Activated CD8-positive, alpha-beta T cell treated with anti-CD3 and anti-CD28 coated beads, Interleukin-2, amount 10 ng/mL, durations not matched to agents 7 days and 5 days (primary cell): ENCODE measurements at places on chromosomes 1 and 21.

- no peak for DNase-seq
Measured at GRCh38 chr1:235746245-235746644, 96.7 kb upstream of the GNG4 start.

DNA sequence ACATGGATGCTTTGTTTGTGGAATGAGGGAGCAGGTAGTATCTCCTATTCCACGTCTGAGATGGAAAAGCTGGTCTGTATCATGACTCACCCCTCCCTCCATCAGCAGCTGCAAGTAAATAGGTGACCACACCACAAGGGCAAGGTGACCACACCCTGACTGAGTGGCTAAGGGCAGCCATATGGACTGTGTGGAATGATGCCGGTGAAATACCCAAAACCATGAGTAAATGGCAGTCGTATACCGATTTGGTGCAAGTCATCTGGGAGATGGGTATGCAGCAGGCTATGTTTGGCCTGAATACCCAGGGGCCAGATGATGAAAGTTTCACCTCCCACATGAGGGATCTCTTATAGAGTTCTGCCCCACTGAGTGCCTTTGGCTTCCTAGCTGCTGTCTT, 15.8 kb upstream of the UBE2U start:
- no peak for DNase-seq

DNA sequence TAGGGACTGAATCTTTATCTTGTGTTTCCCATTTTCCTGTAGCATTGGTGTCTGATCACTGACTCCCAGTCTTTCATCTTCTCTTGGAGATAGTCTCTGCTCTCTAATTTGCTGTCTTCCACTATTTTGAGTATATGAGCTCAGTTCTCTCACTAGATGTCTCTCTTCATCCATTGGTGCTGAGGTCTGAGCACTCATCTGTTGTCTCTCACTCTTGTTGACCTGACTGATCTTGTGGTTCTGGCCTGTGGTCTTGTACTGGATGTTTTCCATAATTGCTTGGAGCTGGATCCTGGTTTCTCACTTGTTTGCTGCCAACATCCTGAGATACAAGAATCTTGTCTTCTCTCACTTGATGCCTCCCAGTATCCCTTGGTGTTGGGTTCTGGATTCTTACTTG, 25.1 kb upstream of the S100A11 start:
- no peak for DNase-seq

- DNase-seq, result no peak
Measured at GRCh38 chr1:15177710-15178166, 24.2 kb downstream of the TMEM51 start.

DNA sequence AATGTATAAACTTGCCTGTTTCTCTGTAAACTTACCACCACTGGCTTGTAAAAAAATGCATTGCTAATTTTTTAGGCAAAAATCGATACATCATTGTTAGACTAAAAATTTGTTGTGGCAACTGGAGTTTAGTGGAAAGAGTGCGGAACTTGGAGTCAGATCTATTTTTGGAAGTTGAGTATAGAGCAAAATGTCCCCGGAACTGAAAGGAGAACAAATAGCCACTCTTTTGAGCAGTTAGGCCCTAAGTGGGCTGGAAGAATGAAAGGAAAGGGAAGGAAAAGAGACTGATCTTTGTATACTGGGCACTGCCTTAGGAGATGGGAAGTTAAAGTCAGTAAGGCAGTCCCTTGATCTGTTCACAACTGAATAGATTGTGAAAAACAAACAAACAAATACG, 30.2 kb downstream of the OPTC start:
- no peak for DNase-seq

DNA sequence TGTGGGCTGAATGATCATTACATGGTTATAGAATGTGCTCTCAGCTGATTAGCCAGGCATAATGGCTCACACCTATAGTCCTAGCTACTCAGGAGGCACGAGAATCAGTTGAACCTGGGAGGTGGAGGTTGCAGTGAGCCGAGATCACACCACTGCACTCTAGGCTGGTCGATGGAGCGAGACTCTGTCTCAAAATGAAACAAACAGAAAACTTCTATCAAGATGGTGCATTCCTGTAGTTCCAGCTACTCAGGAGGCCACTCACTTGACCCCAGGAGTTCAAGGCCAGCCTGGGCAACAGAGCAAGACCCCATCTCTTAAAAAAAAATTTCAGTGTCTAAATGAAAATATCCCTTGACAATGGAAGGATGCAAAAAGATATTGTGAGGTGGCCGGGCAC, 10.9 kb downstream of the TIMM17A start:
- DNase-seq, result no peak

DNA sequence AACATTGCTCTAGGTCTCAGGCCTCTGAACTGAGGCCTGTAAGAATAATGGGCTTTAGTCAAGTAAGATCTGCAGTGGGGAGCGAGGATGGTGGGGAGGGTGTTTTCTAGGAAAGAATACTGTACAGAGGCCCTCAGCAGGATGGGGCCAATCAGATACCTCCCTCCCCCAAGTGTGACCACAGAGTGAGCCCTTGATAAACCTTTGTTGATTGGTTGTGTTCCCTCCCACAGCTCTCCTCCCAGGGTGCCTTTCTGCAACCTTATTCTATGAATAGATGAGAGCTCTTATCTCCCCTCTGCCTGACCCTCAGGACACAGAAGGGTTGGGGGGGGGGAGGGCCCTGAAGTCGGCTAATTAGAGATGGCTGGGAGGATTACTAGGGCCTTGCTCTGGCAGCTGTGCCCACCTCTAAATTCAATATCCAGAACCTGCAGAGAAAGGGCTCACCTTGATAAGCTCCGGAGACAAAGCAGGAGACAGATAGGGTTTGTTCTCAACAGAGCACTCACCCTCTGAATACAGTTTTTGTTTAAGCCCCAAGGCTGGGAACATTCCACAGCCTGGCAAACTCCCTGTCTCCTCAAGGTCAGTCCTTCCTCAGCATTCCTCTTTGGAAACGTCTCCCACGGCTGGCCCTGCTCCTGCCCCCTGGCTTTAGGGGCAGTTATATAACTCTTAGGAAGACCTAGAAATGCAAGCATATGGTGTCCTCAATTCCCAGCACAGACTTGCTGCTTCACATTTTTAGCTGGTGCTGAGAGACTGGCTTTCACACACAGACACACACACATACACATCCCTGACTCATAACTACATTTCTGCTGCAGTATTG, 42.9 kb downstream of the ATP1A1 start:
- DNase-seq, result peak; percentile 57

- no peak for DNase-seq
Measured at GRCh38 chr1:68321084-68321685, 88.9 kb upstream of the WLS start.

DNA sequence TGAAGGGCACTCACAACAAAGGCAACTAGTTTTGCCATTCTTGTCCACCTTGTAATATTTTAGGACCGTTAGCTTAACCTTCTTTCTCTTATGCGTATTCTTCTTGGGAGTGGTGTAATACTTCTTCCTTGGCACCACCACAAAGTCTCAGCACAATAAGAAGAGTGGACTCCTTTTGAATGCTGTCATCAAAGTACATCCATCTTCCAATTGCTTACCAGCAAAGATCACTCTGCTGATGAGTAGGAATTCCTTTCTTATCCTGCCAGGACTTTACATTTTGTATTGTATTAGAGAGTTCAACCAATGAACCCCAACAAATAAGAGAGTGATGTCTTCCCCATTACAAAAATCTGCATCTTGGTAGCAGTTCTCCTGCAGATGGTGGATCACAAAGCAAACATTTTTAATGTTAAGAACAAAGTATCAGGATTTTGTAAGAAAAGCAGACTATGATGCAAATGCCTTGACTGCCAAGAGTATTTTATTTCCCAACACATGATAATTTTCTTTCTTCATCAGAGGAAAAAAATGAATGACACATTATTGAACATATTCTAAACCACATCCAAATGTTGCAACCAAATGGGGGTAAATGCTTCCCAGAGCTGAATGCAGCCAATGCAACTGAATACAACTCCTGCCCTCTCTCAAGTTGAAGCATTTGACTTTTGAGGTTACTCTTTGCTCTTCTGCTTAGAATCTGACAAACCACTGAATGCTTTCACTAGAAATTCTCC, 5.1 kb upstream of the ARNT start:
- no peak for DNase-seq

- DNase-seq, result no peak
Measured at GRCh38 chr1:239764546-239764945, 327.1 kb upstream of the FMN2 start.

DNA sequence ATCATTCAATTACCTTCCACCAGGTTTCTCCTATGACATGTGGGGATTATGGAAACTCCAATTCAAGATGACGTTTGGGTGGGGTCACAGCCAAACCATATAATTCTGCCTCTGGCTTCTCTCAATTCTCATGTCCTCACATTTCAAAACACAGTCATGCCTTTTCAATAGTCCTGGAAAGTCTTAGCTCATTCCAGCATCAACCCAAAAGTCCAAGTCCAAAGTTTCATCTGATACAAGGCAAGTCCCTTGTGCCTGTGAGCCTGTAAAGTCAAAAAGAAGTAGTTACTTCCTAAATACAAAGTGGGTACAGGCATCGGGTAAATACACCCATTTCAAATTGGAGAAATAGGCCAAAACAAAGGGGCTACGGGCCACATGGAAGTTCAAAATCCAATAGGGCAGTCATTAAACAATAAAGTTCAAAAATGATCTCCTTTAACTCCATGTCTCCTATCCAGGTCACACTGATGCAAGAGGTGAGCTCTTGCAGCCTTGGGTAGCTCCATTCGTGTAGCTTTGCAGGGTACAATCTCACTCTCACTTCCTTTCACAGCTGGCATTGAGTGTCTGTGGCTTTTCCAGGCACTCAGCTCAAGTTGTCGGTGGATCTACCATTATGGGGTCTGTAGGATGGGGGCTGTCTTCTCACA, 112.9 kb downstream of the FCRL5 start:
- no peak for DNase-seq

DNA sequence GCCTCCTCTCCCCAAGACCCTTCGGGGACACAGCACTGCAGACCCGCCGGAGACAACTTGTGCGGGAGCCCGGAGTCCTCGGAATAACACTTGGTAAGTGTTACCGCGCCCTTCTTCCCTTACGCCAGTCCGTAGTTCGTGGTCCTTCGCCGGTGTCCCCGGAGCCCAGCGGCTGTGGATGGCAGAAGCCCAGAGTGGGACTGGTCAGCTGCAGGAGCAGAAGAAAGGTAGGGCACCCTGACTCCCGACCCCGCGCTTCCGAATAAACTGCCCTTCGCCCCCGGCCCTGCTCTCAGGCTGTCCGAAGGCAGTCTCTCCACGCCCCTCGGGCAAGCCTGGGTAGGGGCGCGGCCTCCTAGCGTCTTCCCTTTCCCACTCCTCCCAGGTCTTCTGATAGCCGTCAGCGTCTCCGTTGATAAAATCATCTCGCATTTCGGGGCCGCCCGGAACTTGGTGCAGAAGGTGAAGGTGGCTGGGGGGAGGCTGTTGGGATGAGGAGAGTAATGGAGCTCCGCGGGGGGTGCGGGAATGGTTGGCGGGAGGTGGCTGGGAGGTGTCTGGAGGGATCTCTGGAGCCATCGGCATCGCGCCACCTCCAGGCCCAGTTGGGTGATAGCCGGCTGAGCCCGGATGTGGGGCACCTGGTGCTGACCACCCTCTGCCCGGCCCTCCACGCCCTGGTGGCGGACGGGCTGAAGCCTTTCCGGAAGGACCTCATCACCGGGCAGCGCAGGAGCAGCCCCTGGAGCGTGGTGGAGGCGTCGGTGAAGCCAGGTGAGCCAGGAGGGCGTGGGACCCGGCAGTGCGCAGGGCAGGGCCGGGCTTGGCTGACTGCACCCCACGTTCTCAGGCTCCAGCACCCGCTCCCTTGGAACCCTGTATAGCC, 4.3 kb downstream of the RUSC1 start:
- peak; percentile 42 for DNase-seq

DNA sequence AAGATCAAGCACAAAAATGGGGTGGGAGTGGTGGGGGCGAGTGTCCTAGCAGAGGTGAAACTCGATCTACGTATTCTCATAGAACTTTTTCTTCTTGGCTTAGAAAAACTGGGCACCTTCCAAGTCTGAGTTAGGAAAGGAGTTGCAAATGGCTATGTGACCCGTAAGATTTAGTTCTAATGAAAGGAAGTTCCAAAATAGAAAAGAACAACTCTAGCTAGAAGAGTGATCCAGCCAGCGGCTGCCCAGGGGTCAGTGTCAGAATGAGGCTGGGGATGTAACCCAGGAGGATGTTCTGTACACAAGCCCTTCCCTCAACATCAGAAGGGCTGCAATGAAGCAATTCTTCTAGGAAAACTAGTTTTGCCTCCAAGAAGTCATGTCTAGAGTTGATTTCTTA, 5.2 kb downstream of the MTARC1 start:
- no peak for DNase-seq

DNA sequence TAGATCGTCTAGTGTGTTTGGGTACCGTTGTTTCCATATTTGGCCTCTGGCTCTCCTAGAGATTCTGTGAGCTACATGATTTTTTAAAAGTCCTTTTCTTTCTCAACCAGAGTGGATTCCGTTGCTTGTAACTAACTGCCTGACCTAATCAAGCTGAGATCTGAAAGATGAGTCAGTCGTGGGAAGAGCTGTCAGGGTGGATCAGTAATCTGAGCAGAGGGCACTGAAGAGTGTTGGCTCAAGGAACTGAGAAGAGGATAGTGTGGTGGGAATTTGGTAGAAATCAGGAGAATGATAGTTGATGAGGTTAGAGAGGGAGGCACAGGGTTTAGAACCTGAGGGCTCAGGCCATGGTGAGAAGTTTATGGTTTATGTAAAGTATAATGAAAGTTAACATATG, 52.2 kb downstream of the TRAF5 start:
- DNase-seq, result no peak

- DNase-seq, result no peak
Measured at GRCh38 chr1:36068866-36069265, 15.0 kb upstream of the TEKT2 start.

GRCh38 chr1:51048021-51048420, 54.0 kb upstream of the C1orf185 start:
- DNase-seq, result no peak

DNA sequence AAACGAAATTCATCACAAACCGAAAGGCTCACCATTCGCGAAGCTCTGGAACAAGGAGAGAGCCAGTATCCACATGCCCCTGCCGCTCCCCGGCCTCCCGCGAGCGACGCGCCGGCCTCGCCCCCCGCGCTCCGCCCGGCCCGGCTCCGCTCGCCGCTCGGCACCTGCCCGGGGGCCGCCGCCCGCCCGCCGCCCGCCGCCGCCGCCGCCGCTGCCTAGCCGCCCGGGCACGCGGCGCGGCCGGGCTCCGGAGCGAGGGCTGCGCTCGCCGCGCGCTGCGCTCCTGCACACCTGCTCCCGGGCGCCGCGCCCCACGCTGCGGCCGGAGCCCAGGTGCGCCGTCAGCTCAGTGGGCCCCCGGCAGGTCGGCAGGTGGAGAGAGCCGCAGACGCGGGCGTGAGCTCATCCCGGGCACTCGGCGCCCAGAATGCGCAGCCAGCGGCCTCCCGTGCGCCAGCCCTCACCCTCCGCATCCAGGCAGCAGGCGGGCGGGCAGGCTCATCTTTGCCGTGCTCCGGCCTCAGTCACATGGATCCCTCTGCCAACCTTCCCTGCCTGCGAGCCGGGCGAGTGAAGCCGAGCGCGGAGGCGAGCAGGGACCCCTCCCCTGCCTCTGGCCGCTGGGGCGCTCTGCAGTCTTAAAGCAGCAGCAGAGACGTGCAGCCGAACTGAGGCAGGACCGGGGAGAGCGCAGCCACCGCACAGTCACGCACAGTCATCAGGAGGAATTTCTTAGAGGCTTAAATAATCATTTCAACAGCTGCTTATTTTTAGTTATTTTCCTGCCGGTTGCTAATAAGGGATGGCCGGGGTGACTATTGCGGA, at the start of gene DSCAM:
TSS of gene DSCAM (minus strand) at position 572 of the 825 bp plus-strand sequence. CDS start at position 75, 497 bp downstream.
- no peak for DNase-seq
